ENCODE measurements at places on chromosomes 7 and 10.

DNA sequence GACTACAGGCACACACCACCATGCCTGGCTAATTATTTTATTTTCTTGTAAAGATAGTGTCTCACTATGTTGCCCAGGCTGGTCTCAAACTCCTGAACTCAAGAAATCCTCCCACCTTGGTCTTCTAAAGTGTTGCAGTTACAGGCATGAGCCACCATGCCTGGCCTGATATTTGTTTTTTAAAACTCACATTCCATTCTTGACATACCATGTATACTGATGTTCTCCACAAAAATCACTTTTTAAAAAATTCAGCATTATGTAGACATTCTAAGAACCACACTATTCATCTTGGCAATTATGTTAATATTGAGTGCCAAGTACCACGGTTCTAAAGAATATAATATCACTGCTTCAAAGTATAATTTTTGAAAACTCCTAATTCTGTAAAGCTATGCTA is 43.5 kb downstream of the IDE start:
- no peak for DNase-seq

DNA sequence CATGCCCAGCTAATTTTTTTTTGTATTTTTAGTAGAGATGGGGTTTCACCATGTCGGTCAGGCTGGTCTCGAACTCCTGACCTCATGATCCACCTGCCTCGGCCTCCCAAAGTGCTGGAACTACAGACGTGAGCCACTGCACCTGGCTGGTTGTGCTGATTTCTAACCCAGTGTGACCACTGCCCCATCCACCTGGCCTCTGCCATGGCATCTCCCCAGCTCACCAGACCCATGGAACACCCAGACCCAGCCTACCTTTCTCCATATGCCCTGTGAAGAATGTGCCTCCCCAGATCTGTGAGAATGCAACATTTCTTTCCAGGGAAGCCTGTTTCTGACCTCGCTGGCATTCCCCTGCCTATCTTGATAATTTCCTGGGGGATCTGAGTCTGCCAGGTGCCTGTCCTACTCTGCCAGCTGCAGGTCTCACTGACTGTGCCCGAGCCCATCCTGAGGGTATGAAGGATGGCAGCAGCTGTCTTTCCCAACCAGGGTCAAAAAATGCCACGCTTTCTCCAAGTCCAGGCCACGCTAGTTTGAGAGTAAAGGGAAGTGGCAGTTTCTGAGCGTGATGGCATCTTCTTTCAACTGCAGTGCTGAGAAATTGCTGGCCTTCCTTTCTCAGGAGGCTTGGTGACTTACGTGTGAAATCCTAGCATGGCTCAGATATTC is 324.4 kb upstream of the ZNF32 start:
- no peak for DNase-seq

- DNase-seq = no peak
Measured at GRCh38 chr10:71234970-71235685, 22.8 kb downstream of the UNC5B start.

DNA sequence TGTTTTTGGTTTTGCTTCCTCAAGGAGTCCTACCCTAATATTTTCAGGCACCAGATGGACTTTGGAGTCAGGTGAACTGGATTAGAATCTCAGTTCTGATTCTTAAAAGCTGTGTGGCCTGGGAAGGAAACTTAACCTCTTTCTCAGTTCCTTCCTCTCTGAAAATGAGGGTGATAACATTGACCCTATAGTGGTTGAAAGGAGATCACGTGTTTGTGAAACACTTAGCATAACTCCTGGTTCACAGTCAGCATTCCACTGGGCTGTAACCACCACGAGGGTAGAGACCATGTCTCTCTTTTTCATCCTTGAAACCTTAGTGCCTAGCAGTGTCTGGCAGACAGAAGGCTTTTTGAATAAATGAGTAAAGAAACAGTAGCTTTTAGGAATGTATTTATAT is 16.7 kb downstream of the LSMEM1 start:
- no peak for DNase-seq
